Eye (tissue), 1 donor: ENCODE measurements at places on chromosomes 11 and 22.

GRCh38 chr11:86658534-86658933, 13.9 kb downstream of the ME3 start:
- DNase-seq = no peak

DNA sequence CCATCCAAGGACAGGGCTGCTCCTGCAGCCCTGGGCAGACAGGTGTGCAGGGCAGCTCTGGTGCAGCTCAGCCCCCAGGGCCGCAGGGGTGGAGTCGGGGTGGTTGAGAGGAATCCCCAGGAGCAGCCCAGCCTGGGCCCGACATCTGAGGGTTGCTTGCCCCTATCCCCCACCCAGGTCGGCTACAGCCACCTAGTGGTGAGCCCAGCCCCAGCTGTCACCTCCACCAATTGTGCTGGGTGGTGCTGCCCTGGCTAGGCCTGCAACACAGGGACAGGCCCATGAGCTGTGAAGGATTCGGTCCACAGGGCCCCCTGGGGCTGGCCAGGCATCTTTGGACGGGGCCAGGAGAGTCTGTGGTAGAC, 29.6 kb downstream of the RTN4R start:
- DNase-seq = peak; percentile 67

DNA sequence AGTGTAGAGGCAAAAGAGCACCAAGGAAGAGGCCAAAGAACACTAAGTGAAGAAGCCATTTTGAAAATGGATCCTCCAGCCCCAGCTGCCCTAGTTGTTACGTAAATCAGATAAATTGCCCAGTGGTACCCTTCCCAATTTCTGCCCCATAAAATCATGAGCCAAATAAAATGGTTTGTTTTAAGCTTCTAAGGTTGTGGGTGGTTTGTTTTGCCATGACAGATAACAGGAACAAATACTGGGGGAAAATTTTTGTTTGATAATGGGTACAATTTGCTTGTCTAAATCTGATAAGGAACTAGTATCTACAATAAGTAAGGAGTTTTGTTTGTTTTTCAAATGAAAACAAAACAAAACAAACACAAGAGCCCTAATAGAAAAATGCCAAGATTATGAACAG, 30.6 kb upstream of the HSD17B12 start:
- DNase-seq = no peak

DNA sequence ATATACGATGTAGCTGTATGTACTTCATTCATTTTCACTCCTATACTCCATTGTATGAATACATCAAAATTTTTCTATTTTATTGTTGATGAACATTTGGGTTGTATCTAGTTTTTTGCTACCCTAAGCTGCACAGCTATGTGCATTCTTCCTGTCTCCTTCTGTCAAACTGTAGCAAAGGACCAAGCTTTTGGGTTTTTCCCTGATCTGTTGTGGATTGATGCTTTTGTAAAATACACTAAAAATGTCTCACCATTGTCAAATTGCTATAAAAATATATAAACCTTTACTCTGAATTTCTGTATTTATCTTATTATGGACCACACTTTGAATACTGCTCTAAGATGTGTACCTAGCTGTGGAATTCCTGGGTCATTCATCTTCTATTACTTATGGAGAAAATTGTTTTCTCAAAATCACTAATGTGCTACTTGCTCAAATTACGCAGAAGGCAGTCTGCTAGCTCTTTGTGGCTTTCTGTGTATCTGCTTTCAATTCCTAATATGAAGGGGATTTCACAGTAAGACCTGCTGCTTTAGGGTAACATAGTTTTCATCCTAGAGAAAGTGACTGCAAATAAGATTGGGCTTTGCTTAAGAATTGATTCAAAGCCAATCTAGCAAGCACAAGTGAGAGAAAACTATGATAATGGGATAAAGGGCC, 123.4 kb downstream of the CYP2R1 start:
- DNase-seq = no peak

DNA sequence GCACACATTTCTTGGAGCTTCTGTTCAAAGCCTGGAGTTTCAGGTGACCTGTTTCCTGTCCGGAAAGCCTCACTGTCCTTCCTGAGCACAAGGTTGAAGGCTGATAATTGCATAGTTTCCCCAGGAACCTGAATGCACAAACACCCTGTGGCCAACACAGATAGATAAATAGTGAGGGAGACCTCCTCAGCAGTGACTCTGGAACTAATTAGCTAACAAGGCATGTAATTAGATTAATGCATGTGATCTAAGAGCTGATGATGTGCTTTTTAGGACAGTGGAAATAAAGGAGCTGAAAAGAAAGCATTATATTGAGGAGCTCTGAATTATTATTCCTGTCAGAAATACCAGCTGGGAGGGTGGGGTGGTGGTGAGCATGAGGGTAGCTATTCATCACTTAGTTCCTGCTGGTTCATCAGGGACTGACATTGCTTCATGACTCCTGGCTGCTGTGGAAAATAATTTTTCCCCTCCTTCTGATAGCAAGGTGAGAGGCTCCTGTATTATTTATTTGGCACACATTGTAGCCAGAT, 101.1 kb downstream of the NELL1 start:
- DNase-seq = peak; percentile 7
